Left forelimb (tissue), 1 donor: ENCODE measurements at places on chromosomes 2 and 18.

DNA sequence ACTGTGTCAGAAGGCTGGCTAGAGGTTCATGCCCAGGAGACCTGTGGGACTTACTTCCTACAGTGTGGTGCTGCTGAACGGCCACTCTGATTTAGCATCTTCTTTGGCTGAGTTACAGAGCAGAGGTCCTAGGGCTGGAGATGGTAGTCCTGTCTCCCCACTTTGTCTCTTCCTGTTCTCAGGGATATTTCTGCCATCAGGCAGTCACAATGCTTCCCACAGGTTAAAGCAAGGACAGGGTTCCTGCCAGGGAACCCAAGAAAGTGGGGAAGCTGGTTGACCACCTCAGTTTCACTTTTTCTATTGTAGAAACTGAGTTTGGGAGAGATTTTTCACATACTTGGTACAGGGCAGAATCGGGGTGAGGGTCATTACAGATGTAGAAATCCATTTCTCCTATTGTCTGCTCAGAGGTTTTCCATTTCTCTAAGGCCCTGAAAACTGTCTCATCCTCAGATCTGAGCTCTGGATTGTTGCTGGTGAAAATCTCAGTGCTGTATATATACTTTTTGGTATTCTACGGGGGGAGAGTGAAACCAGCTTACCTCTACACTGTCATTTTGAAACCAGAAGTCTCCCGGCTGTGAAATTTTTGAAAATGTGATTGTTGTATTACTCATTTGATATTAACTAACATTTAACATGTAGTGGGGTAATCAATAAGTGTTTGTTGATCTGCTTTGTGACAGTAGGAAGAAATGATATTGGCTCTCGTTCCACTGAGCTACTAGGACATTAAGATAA, 37.0 kb upstream of the MEP1B start:
- DNase-seq = no peak

DNA sequence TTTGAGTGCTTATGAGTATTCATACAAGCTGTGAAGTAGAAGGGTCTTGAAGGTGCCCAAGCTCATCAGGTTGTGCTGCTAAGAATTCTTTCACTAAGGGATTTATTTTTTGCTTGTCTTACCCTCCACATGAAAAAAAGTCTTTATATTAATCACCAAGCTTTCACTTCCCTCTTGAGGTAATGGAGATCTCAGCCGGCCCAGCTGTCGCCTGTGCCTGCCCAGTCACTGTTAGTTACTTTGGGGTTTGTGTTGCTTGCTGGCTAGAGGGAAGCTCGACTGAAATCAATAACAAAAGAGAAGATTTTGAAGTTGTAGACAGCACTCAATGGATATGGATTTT, 21.9 kb downstream of the MC2R start:
- no peak for DNase-seq

DNA sequence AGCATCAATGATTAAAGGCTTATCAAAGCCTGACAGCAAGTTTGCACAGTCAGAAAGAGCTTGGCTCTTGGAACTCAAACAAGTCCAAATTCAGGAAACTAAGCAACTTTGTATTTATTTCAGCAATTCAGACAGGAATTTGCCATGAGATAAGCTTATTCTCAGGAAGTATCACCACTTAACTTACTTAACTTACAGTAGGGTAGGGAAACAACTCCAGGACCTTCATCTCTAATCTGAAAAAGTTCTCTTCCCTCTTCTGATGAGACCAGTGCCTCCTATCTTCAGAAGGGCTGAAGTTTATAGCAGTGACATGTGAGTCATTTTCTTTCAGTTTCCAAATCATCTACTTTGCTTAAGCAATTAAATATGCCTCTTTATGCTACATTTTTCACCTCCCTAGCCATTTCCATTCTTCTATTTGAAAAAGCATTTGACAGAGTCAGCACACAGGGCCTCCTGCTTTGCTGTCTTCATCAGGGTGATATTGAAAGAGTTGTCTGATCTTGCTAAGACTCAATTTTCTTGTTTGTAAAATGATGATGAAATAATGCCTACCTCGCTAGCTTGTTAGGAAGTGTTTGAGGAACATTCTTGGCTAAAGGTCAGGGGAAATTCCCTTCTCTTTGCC, 389.5 kb downstream of the RND3 start:
- no peak for DNase-seq

DNA sequence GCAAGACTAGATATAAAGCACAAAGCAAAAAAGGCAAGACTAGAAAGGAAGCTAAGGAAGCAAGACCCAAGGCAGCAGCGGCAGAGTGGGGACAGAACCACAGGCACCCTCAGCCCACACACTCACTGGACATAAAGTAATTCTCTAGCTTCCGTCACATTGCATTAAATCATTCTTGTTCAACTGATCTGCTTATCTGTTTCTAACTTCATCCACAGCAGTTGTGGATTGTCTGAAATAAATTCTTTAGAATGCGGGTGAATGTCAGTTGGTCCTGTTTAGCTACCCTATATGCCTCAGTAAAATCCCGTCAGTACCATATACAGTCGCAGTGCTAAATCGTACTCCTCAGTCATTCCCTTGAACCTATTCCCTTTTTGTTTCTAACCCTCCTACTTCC, 183.2 kb upstream of the SLC39A10 start:
- DNase-seq = no peak

GRCh38 chr18:59051470-59052165, 88.1 kb upstream of the SEC11C start:
- no peak for DNase-seq

DNA sequence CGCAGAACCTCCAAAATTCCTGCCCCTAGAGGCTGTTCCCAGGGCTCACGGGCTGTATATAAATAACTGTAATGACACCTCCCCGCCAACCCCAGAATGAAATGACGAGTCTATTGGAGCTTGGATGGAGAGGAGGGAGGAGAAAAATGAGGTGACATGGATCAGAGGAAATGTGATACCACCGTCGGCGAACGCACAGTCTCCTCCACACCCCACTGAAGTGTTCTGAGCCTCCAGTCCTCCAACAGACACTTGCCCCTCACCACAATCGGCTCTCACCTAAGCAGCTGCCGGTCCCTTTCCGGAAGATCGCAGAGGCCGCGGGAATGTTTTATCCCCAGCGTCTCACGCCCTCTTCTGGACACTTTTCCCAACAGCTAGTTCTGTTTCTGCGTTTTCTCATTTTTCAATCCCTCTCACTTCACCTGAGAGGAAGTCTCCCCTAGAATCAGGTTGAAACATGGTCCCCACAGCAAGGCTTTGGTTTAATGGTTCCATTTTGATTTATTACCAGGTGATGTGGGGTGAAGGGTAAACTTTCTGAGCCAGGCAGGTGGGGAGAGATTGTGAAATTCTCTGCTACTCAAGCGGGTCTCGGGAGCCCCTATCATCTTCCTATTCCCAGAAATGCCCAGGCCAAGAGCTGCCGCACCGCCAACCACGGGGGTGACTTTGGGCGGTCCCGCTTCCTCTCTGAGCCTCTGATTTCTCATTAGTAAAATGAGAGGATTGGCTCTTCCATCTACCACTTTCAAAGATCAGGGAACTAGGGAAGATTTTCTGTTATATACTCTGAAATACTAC, 9.1 kb upstream of the MYO5B start:
- no peak for DNase-seq

DNA sequence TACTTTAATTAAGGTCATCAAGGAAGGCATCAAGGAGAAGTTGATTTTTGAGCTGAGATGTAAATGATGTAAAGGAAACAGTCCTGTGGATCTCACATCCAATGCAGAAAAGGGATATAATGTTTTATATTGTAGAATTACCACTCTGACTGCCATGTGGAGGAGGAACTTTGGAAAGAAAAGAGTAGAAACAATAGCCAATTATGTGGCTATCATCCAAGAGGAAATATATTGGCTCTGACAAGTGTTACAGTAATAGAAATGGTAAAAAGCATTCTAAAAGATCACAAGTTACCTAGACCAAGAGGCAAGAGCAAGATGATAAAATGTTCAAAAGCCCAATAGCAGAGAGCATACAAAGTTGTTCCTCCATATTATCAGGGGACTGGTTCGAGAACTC, 26.8 kb downstream of the BARD1 start:
- DNase-seq = no peak

DNA sequence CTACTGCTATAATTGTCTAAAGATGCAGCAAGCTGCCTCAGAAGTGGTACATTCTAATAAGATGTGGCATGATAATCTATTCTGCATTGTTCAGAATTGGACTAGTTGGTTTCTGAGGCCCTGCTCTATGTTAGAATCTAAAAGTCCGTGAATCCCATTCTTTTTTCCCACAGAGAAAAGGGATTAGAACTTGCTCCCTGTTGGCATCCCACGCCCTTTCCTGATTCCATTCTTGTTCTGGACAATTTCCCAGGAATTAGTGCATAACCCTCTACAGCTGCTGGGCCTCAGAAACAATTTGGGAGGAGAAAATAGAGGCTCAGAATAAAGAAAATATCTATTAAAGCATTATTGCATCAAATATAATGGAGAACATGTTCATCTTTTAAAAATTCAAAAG, 282.7 kb downstream of the NRXN1 start:
- no peak for DNase-seq

DNA sequence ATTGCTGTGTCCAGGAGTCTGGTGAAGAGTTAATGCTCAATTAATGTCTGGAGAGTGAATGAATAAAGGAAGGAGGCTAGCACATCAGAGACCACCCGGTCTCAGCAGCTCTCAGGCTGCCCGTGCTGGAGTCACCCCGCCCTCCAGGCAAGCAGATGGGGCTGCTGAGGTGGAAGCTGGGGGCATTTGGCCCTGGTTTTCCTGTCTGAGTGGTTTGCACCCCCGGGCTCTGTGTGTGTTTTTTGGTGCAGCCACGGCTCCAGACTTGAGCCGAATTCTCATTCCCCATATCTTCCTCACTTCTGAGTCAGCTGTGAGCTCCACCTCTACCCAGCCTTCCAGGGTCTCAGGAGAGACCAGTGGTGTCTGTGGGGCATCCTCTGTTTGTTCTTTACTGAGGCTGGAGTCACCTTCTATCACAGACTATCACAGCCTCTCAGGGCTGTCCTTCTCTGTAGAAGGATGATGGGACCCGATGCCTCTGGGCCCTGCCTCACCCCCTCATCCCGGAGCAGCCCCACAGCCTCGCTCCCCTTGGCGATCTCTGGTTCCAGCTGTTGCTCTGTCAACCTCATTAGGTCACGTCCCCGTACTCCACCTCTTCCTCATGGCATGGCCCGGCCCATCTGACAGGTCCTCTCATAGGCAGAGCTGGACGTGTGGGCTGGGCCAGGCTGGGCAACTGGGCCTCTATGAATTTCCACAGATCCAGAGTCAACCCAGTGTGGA, 60.8 kb downstream of the HS1BP3 start:
- DNase-seq = peak; percentile 57

GRCh38 chr18:35306588-35307250, 16.7 kb upstream of the ZSCAN30 start:
- no peak for DNase-seq

- no peak for DNase-seq
Observed at GRCh38 chr18:63131106-63131958, 188.2 kb downstream of the BCL2 start.

DNA sequence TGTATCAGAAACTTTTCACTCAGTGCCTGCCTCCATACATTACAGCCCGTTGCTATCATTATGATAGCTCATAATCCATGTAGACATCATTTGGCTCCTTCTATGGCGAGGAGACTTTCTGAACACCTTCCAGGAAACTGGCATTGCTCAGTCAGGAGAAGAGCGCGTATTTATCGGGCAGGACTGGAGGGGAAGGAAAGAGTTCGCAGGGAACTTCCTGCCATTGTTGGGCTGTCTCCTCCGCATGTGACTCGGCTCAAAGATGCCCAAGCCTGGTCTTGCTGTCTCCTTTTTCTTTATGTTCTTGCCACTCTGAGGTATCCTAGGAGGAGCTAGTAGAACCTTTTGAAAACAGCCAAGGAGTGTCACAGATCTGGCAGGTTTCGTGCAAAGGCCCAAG, 156.8 kb downstream of the CTIF start:
- no peak for DNase-seq

DNA sequence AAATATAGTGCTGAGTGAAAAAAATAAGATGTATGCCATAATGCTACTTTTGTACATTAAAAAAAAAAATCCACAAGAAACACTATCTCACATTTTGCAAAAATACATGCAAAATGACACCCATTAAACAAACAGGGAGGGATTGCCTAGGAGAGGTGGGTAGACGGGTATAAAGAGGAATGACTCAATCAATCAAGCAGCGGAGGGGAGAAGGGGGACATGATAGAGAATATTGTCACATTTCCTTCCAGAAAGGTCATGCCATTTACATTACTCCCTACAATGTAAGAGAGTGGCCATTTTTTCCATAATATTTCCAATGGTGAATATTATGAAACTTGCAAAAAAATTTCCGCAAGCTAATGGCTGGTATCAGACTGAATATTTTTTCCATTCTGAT, 542.3 kb upstream of the TNP1 start:
- no peak for DNase-seq

GRCh38 chr18:62404881-62405280, 79.8 kb downstream of the TNFRSF11A start:
- no peak for DNase-seq

DNA sequence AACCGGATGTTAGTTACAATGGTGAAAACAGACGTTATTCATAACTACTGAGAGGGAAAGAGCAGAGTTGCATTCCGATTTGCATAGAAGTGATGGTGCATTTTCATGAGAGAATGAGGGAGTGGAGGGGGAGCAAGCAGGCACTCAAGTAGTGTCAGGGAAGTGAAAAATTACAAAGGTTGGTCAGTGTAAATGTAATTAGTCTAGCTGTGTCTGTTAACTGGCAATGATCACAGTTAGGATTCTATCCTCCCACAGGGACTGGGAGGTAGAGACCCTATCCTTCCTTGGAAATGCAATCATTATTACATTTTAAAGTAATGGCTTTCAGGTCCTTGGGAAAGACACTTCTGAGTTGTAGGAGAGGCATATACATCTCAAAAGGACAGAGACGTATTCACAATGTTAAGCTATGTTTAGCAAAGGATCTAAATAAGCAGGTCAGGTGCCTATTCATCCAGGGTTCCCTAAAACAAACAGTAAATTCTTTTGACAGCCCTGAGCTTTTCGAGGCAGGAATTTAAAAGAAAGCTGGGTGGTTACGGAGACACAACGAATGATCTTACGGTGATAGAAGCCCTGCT, 1671.8 kb upstream of the DDX18 start:
- DNase-seq = no peak

GRCh38 chr2:41597680-41598079, 450.1 kb upstream of the PKDCC start:
- DNase-seq = no peak

GRCh38 chr2:106158871-106159270, 35.2 kb downstream of the UXS1 start:
- DNase-seq = no peak

- no peak for DNase-seq
Observed at GRCh38 chr2:39948016-39948719, 169.1 kb upstream of the THUMPD2 start.

GRCh38 chr2:97708048-97708380, 5.4 kb upstream of the ZAP70 start:
- peak; percentile 60 for DNase-seq

GRCh38 chr2:236955521-236956030, 130.1 kb upstream of the COPS8 start:
- DNase-seq = peak; percentile 58

DNA sequence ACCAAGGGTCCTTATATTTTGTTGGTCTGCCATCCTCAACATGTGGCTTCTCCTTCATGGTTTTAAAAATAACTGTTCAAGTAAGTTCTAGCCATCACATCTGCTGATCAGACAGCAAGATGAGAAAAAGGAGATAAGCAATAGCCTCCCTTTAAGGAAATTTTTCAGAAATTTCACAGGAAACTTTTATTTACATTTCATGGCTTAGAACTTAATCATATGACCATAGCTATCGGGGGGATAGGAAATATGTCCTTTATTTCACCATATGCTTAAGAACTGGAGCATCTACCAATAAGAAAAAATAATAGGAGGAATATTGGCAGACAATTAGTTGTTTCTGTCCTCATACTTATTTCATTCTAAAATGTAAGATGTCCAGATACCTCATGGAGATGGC, 16.2 kb downstream of the ATF2 start:
- no peak for DNase-seq
